Activated naive CD4-positive, alpha-beta T cell (primary cell): ENCODE measurements at places on chromosomes 7 and 10.

DNA sequence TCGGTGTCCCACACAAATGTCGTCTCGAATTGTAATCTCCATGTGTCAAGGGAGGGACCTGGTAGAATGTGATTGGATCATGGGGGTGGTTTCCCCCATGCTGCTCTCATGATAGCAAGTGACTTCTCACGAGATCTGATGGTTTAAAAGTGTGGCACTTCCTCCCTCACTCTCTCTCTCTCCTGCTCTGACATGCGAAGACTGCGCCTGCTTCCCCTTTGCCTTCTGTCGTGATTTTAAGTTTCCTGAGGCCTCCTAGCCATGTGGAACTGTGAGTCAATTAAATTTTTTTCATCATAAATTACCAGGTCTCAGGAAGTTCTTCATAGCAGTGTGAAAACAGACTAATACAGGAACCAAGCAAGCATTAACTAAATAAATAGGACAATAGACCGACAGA lies 229.1 kb downstream of the GFRA1 start:
- no peak for DNase-seq

- no peak for DNase-seq
These were observed 340.3 kb downstream of the CXCL12 start for GRCh38 chr10:44044549-44044948.

- no peak for DNase-seq
These were observed 427 bp downstream of the PYROXD2 start for GRCh38 chr10:98414578-98414931.

DNA sequence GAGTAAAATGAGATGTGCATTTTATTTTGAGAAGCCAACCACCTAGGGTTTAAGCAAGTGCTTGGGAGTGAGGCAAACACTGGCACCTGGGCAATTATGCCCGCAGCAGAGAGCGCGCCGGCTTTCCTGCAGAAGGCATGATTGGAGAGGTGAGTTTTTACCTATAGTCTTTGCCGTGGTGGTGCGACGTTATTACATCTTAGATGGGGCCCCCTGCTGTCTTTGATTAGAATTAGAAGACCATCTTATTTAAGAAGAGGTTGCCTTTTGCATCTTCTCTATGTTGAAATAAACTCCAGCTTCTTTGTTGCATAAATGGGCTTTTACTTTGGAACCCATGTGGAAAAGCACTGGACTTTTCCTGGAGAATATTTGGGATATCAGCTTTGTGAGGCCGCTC lies 409.5 kb downstream of the GLRX3 start:
- no peak for DNase-seq

- DNase-seq = no peak
These were observed 12.5 kb upstream of the SLC18A3 start for GRCh38 chr10:49597426-49598163.

GRCh38 chr10:117260084-117260483 lies 19.2 kb downstream of the SLC18A2 start:
- DNase-seq = no peak

DNA sequence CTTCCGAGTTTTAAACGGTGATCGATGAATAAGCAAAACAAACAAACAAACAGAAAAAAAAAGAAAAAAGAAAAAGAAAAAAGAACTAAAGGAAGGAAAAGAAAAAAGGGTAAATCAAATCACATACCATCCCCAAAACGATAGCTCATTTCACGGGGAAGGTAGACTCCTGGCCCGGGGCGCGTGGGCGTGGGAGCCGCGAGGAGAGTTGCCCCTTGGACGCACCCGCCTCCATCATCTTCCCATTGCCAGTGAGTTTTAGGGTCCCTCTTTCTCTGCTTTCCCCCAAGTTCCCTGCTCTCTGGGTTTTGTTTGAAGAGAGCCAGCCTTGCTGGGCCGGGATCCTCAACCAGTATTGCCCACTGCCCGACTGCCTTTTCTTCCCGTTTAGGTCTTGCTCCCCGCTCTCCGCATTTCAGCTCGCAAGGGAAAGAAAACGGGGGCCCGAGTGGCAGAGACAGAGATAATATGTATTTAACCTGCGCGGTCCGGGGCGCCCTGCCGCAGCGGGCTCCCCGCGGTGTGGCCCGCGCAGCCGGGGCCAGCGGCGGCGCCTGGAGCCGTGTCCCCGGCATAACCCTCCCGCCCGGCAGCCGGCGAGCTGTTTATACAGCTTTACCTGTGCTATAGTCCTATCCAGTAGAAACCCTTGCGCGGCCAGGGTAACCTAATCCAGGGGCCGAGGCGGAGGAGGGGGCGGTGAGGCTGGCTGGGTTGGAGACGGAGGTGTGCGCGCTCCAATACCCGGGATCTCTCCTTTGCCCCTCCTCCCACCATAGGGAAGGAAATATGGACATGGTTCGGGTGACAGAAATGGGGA lies 5.2 kb upstream of the GATA3 start:
- DNase-seq = no peak

DNA sequence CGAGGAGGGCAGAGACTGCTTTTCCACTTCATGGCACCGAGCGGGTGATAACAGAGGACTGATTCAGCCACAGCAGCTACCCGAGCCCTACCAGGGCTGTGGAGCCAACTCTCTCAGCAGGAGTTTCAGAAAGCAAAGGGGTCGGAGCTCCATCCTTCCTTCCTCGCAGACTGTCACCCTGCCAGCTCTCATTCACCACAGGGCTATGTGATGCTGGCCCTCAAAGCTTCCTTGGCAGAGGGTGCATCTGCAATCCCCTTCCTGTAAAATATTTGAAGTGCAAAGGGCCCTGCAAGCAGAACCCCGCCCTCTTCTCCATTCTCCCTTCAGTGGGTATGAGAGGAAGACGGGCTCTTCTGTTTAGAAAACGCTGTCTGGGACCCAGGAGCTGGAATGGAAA lies 105.3 kb upstream of the LYZL2 start:
- no peak for DNase-seq

- no peak for DNase-seq
These were observed 80.7 kb upstream of the NANOS1 start for GRCh38 chr10:118948786-118949185.

- DNase-seq = no peak
These were observed 527.3 kb upstream of the GHITM start for GRCh38 chr10:83612050-83612449.

- no peak for DNase-seq
These were observed 22.9 kb upstream of the IFIT2 start for GRCh38 chr10:89278900-89279392.

DNA sequence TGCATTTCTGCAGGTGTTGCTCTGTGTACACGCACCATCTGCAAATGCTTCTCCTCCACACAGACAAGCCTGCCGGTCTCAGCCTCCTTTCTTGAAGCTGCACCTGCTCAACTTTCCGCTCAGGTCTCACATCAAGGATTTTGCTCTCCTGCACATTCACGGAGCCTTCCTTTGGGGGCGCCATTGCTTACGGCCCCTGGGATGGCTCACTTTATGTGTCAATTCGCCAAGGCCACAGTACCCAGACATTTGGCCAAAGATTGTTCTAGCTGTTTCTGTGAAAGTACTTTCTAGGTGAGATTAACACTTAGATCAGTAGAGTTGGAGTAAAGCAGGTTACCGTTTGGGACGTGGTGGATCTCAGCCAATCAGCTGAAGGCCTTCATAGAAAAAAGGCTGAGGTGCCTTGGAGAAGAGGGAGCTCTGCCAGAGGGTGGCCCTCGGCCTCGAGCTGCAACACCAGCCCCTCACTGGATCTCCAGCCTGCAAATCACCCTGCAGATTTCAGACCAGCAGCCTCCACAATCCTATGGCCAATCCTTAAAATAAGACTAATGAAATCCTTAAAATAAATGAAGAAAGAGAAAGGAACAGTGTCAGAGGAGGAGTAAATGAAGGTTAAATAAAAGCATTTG lies 39.9 kb upstream of the PPP2R2D start:
- no peak for DNase-seq

GRCh38 chr10:61342858-61343572 lies 110.2 kb downstream of the TMEM26 start:
- no peak for DNase-seq

DNA sequence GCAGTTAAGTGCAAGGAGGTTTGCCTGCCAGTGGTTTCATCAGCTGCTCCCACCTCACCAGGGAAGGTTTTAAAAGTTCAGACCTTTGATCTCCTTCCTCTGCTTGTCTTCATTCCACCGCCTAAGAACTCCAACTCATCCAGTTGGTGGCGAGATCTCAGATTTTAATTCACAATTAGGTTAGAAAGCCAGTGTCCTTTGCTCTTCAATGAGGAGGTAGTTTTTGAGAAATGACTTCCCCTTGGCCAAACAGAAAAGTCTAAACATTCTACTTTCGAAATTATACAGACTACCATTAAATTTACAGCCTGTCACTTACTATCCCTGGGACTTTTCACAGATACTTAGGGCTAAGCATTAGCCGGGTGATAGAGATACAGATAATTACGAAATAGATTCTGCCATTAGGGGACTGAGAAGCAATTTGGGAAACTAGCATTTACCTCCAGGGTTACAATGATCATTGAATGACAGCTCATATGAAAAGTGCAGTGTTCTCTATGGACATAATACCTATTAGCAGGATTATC lies 513.4 kb upstream of the GHITM start:
- no peak for DNase-seq

DNA sequence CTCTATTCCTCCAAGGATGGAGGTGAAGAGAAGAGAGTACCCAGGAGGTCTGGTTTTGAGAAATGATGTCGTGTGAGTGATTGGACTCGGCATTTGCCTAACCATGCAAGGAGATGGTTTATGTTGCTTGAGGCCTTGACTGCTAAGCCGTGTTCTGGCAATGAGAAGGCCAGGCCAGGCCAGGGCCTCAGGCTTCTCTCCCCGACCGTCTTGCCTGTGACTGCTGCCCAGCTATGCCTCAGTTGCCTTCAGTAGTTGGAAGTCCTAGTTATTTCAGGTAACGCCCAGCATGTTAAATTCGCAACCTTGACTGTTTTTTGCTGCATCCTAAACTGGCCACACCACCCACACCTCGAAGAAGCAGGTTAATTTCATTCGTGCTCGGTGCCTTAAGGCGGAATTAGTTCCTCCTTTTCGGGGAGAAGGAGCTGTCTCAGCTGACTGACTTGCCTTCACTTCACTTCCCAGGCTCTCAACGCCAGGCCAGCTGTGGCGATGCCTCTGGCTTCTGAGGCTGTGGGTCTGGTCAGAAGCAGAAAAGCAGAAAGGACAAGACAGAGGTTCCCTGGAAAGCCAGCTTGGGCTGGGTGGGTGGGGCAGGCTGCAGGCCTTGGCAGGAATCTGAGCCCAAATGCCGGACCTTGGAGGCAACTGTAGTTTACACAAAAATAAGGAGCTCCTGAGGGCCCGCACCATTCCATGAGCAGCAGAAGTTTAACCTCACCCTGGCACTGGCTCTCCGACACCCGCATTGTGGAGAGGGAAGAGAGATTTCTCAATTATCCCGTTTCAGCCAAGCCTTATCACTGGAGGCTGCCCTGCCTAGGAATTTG lies 61.9 kb upstream of the SAMD8 start:
- DNase-seq = no peak

- DNase-seq = no peak
These were observed 18.2 kb downstream of the COL13A1 start for GRCh38 chr10:69819716-69820506.

DNA sequence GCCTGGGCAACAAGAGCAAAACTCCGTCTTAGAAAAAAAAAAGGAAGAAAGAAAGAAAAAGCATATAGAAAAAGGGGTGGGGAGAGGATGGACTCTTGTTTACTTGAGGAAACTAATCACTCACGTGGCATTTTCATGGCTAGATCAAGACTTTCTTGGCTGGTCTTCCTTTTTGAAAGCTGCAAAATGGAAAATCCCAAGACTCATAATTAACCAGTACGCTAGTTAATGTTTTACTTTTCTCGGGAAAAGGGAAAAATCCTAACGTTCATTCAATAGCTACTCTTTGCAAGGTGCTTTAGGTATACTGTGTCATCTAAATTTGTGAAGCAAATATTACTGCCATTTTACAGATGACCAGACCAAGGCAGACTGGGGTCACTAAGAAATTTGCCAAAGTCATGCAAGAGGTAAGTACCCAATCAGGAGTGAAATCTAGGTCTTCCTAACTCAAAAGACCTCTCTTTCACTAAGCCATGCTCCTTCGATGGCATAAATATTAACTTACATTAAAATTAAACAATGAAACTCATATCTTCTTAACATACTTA lies 24.4 kb downstream of the NAPEPLD start:
- no peak for DNase-seq

DNA sequence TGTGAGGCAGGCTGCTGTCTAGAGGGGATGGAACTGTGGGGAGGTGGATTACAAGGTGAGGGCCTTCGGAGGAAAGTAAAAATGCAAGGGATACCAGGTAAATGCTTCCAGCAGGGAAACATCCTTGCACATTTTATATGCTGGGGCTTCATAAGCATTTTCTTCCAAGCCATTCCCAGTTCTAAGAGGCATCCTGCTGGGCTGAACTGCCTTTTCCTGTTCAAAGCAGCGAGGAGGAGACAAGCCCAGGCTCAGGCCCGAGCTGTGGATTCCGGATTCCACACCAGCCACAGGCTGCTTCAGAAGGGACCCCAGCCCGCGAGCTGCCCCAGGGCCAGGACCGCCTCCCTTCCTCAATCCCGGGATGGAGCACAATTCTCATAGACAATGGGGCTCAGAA lies 249.7 kb downstream of the TNS3 start:
- no peak for DNase-seq

- DNase-seq = no peak
These were observed 28.0 kb upstream of the RSU1 start for GRCh38 chr10:16845248-16845647.

GRCh38 chr10:49837051-49837478 lies 74.9 kb upstream of the OGDHL start:
- DNase-seq = no peak

- DNase-seq = no peak
These were observed 227.0 kb upstream of the AOAH start for GRCh38 chr7:36951257-36951697.

GRCh38 chr7:150341263-150342120 lies at the start of gene RARRES2:
RARRES2 (minus strand) TSS chr7:150341629; CDS start chr7:150340609, 1,020 bp downstream.
- no peak for DNase-seq

GRCh38 chr10:48457949-48458661 lies 146.8 kb downstream of the ARHGAP22 start:
- DNase-seq = no peak

DNA sequence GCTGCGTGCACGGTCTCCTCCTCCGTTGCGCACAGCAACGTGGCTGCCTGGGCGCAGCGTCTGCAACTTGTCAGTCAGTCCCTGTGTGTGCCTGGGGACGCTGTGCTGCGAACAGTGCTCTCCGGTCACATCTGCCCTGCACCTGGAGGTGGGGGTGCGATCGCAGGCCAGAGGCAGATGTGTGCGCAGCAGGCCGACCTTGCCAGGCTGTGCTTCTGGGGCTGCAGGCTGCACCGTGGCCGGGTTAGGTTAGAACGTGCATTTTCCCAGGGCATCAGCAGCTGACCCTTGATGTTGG lies 8.2 kb upstream of the GET4 start:
- DNase-seq = no peak

- DNase-seq = no peak
These were observed 2.4 kb upstream of the ST7 start for GRCh38 chr7:116950889-116951351.

DNA sequence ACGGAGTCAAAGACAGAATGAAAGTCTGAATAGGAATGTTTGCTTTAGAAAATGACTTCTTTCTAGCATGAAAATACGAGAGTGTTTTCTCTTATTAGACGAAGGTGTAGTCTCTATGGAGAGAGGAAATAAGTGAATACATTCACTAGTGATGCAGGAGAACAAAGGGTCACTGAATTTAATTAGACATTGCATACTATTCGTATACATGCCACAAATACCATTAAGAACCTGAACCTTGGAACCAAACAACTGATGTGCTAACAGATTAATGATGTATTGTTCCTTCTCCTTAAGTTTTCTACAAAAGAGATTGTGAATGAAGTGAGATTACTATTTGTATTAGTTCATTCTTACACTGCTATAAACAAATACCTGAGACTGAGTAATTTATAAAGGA lies 10.3 kb downstream of the THAP5 start:
- DNase-seq = no peak

GRCh38 chr7:80771523-80771922 lies 133.1 kb downstream of the CD36 start:
- no peak for DNase-seq
